ENCODE measurements at places on chromosomes 2 and 18. TPM values are rescaled to one million over a fixed set of nuclear protein-coding genes. Genes with fewer than 3 reads are reported as not detected.

DNA sequence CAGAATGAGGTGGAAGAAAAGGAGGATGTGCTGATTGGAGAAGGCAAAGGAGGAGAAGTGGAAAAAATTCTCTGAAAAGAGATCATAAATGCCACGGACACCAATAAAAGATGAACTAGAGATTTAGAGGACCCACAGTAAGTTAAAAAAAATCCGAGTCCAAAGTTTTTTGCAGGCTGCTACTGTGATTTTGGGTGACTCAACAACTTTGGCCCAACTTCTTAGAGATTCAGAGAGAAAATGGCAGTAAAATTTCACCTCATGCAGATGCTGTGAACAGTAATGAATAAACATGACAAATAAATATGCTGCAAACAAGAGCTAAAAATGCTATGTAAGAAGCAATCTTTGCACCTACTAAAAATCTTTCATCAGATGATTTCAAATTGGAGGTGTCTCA lies 176.9 kb upstream of the SESTD1 start:
- no peak for DNase-seq

DNA sequence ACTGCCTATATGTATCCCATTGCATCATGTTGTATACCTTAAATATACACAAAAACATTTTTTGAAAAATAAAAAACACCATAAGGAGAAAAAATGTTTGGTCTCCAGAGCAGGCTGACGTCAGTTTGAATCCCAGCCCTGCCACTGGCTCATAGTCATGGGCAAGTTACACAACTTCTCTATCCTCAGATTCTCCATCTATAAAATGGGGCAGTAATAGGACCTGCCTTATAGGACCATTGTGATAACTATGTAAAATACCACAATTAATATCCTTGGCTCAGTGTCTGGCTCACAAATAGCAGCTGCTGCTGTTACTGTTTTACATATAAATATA lies 135.6 kb downstream of the SMAD7 start:
- no peak for DNase-seq

ACMSD gene
- not detected for total RNA-seq

DNA sequence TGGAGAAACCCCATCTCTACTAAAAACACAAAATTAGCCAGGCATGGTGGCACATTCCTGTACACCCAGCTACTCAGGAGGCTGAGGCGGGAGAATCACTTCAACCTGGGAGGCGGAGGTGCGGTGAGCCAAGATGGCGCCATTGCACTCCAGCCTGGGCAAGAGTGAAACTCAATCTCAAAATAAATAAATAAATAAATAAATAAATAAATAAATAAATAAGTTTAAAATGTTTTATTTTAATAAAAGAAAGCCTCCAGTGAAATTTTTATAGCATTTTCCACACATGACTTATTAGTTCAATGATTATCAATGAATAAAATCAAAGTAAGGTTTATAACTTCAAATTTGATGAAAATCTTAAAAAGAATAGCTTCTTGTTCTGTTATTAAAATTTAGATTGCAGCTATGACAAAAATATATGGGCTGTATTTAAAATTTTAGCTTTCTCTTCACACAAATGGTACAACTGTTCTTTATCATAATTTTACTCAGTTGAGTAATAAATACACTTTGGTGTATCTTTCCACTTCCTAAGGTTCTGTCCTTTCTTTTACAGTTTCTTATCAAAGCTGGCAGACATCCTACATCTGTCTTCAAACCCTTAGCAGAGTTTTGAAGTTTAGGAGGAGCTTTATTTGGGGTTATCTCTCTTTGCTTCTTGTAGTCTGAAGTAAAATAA lies 78.4 kb upstream of the ZSWIM2 start:
- DNase-seq, result no peak

DNA sequence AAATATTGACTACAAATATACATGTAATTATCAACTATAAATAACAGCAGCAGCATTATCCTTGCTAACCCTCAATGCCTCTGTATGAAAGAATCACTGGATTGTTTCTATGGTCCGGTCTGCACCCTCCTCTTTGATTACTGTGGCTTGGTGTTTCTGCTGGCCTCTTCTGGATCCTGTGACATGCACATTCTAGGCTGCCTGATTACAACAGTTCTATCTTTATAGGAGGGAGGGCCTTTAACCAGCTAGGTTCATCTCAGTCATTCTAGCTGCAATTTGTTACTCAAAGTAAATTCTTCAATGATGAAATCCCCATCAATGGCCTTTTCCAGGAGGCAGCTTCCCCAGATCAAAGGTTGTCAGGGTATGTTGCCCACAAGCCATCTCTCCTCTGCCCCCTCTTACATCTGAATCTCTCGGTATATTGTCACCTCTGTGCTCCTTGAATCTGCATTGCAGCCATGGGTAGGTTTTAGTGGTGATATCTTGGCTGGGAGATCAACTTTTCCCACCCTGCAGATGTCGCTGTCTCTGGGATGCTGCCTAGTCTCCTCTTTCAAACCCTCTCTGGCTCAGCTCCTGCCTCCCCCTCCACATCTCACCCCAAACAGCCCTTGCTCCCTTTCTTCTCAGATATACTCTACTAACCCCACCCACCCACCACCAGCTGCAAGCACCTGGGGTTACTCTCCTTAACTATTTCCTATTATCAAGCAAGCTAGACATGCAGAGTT lies 106.2 kb upstream of the BZW1 start:
- no peak for DNase-seq

All from left ventricle myocardium superior (tissue), 1 donor.